ENCODE measurements at places on chromosomes 7 and 10. TPM values are rescaled to one million over a fixed set of nuclear protein-coding genes. Genes with fewer than 3 reads are reported as not detected.

Gene ANK3
- 8.4 TPM for total RNA-seq

Gene HTR5A
- not detected for total RNA-seq

Gene SGCE
- 24.0 TPM for total RNA-seq

- DNase-seq, result no peak
Observed at GRCh38 chr10:32225976-32226375, 121.0 kb downstream of the EPC1 start.

Gene OR13A1
- not detected for total RNA-seq

Gene ANKRD7
- total RNA-seq, result 3.2 TPM

Gene USP54
- total RNA-seq, result 32.3 TPM

DNA sequence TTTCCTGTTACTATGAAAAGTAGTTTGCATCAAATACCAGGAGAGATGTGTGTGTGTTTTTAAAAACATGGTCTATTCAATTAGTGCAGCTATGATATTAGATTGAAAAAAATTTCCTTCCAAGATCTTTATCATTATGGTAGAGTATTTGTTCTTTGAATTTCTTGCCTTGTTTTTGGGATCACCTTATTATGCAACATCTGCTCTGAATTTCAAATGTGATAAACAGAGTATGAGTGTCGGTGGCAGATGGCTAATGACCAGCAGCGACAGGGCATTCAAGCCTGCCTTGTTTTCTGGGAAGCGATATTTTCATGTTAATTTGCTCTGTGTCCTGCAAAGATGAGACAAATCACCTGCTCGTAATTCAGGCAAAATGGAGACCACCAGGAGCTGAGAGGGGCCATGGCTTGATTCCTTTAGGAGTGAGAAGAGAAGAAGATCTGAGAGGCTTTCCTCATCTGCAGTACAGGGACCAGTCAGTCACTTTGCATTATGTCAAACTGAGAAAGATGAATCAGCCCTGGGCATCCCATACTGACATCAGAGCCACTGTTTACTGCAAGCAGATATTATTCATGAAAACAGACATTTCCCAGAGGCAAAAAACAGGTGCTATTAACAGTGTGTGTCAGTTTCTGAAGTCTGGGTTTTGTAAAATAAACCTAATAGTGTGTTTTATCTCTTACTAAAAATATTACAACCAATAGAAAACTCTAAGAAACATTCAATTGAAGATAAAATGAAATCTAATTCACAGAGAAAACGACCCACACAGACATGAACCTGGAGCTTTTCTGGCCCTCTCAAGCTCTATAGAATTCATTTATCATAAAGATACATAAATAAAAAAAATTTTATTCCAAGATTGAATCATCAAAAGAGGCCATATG lies 67.6 kb downstream of the CDK6 start:
- DNase-seq, result no peak

Gene CFAP69
- total RNA-seq, result 2.1 TPM

Gene IGFBP3
- 62.0 TPM for total RNA-seq

Gene RAMP3
- total RNA-seq, result not detected

GRCh38 chr10:93469454-93469853 lies 12.7 kb downstream of the MYOF start:
- peak; percentile 82 for DNase-seq

Gene SYNPO2L
- 0.14 TPM for total RNA-seq
